ENCODE measurements at places on chromosomes 4 and X.

- DNase-seq, result no peak
These were observed 202.3 kb downstream of the NDST4 start for GRCh38 chr4:114911111-114911510.

DNA sequence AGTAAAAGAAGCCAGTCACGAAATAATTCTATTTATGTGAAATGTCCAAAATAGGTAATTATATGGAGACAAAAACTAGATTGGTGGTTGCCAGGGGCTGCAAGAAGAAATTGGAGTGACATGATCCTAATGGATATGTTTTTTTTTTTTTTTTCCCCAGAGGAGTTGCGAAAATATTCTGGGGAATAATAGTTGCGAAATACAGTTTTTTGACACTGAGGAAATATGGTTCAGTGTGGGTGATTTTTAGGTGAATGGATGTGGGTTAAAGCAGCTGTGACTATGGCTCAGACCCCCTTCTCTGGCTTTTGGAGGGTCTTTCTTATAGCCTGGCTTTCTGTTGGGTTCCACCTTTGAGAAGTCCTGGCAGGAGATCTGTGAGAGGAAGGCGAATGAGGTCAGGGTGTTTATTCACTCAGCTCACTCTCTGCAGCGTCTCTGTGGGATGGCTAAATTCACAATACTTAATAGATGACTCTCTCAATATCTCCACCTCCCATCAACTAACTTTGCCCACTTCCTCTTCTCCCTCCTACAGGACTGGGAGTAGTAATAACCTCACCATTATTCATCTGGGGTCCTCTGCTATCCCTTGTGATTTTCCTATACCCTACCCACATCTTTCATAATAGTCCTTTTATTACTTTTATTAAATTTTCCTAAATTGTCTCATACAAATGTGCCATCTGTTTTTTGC lies 15.3 kb upstream of the RAB9B start:
- no peak for DNase-seq

GRCh38 chr4:3712936-3713335 lies 53.2 kb upstream of the ADRA2C start:
- DNase-seq, result no peak

- DNase-seq, result no peak
These were observed 5.6 kb upstream of the BANK1 start for GRCh38 chr4:101784957-101785356.

DNA sequence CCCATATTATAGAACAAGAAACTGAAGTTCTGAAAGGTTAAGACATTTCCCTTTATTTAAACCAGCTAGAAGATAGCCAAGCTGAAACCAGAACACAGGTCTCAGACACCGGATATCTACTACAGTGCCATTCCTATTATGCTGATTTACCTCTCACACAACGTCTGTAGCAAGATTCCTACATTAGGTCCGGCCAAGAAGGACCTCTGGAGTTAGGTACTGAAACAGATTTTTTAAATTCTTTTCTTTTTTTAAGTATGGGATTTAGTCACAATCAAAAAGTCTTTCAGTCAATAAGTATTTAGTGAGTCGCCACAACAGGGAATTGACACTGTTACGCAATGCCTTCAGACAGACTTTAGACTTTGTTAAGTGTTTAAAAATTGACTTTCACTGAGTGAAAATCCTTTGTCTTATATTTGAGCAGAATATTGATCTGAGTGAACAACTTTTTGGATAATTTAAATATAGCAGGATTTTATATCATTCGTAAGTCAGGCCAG lies 26.5 kb upstream of the SPANXN4 start:
- no peak for DNase-seq

DNA sequence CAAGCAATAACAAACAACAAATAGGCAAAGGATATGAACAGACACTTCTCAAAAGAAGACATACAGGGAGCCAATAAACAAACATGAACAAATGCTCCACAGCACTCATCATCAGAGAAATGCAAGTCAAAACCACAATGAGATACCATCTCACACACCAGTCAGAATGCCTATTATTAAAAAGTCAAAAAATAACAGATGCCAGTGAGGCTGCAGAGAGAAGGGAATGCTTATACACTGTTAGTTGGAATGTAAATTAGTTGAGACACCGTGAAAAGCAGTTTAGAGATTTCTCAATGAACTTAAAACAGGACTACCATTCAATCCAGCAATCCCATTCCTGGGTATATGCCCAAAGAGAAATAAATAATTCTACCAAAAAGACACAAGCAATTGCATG lies 129.8 kb upstream of the MAGEB2 start:
- no peak for DNase-seq

GRCh38 chr4:6476893-6477292 lies 4.5 kb upstream of the PPP2R2C start:
- DNase-seq, result no peak

DNA sequence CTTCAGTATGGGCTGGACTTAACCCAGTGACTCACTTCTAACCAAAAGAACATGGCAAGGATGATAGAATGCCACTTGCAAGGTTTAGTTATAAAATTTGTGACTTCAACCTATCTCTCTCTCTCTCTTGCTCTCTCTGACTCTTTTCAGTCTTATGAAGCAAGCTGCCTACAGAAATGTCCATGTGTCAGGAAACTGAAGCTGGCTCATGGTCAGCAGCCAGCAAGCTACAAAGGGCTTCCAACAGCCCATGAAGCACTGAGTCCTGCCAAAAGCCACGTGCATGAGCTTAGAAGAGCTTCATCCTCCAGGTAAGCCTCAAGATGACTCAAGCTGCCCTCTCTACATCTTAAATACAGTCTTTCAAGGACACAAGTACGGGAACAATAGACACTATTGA lies 100.3 kb downstream of the HS3ST1 start:
- no peak for DNase-seq

DNA sequence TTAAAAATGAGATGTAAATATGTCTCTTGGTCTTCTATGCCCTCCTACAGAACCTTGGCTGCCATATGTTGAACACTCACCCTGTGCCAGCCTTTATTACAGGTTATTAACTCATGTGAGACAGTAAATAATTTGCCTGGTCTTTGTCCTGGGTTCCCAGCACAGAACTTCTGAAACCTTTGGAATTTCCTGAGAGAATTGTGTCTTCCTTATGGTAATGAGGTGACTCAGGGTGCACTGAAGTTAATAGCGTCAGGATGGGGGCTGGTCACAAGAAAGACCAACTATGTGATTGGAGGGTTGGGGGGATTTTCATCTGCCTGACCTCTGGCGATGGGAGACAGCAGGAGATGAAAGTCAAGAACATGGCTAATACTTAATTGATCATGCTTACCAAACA lies 289.8 kb upstream of the STS start:
- no peak for DNase-seq

GRCh38 chr4:115781528-115782146 lies 668.2 kb upstream of the NDST4 start:
- no peak for DNase-seq

- no peak for DNase-seq
These were observed 162.5 kb upstream of the TBL1X start for GRCh38 chrX:9302381-9302780.

DNA sequence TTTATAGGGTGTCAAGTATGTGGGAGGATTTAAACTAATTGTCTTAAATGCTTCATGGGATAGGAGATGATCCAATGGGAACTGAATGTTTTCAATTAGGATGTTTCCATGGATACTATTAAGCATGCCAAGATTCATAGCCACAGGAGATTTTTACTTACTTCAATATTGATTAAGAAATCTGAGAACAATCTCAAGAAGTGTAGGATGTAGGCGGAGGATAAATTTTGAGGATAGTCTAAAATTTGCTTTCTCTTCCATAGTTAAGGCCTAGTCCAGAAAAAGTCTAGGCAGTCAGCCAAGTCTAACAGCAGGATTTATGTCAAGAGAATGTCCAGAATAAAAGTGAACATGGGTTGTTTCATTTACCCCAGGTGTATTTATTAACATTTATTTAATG lies 32.8 kb downstream of the REPS2 start:
- no peak for DNase-seq
